Stimulated activated CD4-positive, alpha-beta T cell treated with anti-CD3 and anti-CD28 coated beads, Interleukin-1b, Interleukin-23, amount 100 ng/mL, for 48 hours (primary cell): ENCODE measurements at places on chromosomes 3 and 15.

GRCh38 chr15:99365242-99365641, 114.0 kb downstream of the LRRC28 start:
- DNase-seq: no peak

GRCh38 chr3:189839576-189839975, 208.4 kb downstream of the TP63 start:
- DNase-seq: no peak

DNA sequence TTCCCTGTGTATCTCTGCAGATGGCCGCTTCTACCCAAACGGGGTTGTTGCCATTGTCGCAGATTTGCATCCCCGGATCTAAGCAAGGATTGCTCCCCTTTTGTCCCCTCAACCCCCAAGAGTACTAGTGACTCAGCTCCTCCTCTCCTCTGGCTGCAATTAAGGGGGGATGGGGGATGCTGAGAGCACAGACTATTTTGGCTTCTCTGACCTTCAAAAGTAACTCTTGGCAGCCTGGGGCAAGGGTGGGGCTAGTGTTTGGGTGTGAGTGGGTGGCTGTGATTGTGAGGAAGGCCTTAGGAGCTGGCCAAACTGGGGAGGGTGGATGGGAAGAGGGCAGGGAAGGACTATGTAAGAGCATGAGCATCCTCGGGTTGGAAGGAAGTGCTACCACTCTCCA, 1.2 kb upstream of the MAP1A start:
- no peak for DNase-seq

- DNase-seq: no peak
Measured at GRCh38 chr15:74657846-74658245, 38.0 kb downstream of the EDC3 start.

DNA sequence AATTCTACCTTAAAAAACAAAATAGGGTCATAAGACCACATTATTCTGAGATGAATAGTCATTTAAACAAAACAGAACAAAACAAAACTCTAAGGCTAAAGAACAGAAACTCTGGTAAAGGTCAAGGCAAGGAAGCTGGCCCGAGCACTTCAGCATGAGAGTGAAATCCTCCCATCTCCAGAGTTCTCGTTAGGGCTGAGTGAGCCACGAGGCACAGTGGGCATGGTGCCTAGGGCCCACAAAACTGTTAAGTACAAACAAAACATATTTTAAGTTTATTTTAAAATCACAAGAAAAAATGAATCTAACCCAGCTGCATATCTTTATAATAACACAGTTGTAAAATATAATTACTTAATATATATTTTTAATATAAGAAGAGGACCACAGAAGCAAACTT, 417.8 kb upstream of the GBE1 start:
- DNase-seq: no peak

- no peak for DNase-seq
Measured at GRCh38 chr15:89766357-89767311, 9.5 kb upstream of the MESP2 start.

- no peak for DNase-seq
Measured at GRCh38 chr3:35739181-35739809, 100.0 kb downstream of the ARPP21 start.

GRCh38 chr15:48550822-48551525, 94.5 kb downstream of the FBN1 start:
- no peak for DNase-seq

DNA sequence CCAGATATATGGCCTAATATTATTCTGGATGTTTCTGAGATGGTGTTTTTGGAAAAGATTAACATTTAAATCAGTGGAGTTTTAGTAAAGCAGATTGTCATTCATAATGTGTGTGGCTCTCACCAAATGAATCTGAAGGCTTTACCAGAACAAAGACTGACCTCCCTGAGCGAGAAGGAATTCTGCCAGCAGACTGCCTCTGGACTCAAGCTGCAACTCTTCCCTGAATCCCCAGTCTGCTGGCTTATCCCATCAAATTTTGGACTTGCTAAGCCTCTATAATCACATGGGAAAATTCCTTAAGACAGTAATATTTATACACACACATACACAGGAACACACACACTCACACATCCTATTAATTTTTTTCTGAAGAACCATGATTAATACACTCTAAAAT, 102.3 kb downstream of the FAM174B start:
- DNase-seq: no peak

DNA sequence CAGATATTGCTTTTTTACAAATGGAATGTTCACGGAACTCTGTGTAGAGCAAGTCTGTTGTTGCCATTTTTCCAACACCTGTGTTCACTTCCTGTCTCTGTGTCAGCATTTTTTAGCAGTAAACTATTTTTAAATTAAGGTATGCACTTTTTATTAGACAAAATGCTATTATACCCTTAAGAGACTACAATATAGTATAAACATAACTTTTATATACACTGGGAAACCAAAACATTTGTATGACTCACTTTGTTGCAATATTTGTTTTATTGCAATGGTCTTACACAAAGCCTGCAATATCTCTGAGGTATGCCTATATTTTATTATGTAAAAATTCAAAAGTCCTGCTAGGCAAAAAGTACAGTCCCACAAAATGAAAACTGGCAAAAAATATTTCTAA, 39.8 kb upstream of the FGF7 start:
- no peak for DNase-seq

- no peak for DNase-seq
Measured at GRCh38 chr3:61667814-61668213, 106.4 kb downstream of the PTPRG start.

DNA sequence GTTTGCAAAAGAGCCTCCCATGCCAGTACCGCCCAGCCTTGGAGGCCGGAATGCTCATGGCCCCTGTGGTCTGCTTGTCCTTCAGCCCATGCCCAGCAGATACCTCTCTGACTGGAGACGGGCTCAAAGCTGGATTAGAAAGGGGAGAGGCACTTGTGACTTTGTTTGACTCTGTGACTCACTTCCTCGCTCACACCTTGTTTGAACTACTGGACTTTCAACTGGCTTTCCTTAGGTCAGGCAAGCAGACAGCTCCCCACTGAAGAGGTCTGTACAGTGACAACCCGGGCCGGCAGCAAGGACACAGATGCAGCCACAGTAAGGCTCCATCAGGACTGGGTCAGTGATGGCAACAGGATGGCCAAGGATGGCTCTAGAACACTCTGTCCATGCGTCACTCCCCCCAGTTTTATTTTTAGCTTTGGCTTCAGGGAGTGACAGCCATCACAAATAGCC, 98.6 kb upstream of the ABHD17C start:
- no peak for DNase-seq

DNA sequence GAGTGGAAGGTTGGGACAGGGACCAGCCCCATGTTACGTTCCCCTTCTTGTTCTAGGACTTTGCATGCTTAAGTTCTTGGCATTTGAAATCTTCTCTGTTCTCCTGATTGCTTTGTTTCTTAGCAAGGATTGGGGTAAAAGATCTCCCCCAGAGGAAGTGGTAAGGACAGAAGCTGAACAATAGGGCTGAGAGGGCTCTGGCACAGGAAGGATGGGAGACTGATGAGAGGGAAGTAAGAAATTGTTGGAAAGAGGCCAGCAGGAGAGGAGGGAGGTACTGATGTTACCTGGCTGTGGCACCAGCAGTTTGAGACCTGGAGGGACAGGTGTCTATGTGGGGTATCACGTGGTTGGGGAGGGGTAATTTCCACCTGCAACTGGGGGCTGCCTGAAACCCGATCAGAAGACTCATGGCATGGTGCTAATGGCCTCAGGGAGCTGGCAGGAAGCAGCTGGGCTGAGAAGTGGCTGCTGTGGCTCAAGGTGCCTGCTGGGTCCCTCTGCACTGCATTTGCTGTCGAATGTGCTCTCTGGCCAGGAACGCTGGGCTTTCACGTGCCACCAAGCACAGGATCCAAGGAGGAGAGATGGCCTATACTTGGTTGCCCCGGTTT, 108.4 kb downstream of the LSM3 start:
- DNase-seq: no peak

DNA sequence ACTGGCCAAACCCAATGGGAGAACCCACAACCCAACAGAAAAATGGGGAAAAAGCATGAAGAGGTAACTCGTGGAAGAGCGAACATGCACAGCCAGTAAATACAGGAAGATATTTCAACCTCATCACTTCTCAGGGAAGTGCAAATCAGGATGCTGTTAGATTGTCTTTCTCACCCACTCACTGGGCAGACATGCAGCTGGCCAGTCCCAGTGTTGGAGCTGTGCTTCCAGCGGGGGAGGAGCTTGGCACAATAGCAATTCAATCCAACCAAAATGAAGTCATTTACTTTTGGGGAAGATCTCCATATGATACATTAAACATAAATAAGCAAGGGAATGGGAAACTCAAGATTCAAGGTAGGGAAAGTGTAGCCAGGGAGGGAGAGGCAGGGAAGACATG, 12.1 kb downstream of the WNT7A start:
- DNase-seq: no peak

DNA sequence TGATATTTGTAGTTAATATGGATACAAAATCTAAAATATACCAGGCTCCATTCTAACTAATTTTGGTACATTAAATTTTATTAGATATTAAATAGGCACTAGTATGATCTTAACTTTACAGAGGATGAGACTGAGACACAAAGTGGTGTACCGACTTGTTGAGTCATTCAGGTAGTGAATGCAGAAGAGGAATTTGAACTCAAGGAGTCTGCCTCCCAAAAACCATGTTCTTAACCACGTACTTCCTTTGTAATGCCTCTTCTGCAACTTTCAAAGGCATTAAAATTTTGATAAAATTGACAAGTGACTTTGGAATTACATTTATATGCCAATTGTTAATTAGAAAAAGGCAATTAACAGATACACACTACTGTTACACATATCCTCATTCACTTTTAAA, 61.8 kb downstream of the ZBBX start:
- no peak for DNase-seq

DNA sequence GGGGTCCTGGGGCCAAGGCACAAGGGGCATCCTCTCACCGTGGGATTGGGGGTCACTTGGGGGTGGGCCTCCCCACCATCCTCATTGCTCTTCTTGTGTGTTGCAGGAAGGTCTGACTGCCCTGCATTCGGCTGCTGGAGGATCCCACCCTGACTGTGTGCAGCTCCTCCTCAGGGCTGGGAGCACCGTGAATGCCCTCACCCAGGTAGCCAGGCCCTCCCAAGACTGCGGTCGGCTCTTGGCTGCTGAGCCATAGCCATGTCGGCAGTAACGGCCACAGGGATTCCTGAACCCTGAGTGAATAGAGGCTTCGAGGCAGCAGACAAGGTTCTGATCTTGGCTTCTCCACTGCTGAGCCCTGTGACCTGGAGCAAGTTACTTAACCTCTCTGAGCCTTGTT, 19.7 kb downstream of the ANKDD1A start:
- no peak for DNase-seq

DNA sequence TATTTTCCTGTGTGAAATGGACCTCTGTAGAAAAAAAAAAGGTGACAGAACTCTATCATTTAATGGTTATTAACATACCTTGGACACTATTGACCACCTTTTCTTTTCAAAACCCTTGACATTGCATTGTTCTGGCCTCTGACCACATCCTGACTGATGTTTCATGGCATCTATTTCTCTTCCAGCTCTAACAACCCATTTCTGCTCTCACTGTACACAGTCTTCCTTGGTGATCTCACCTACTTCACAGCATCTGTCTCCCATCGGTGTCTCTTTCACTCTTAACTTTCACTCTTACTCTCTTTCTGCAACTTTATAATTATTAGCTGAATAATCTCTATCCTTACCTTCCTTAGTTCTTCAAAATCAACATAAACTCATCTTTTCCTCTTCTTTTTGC, 217.4 kb upstream of the CD96 start:
- no peak for DNase-seq

DNA sequence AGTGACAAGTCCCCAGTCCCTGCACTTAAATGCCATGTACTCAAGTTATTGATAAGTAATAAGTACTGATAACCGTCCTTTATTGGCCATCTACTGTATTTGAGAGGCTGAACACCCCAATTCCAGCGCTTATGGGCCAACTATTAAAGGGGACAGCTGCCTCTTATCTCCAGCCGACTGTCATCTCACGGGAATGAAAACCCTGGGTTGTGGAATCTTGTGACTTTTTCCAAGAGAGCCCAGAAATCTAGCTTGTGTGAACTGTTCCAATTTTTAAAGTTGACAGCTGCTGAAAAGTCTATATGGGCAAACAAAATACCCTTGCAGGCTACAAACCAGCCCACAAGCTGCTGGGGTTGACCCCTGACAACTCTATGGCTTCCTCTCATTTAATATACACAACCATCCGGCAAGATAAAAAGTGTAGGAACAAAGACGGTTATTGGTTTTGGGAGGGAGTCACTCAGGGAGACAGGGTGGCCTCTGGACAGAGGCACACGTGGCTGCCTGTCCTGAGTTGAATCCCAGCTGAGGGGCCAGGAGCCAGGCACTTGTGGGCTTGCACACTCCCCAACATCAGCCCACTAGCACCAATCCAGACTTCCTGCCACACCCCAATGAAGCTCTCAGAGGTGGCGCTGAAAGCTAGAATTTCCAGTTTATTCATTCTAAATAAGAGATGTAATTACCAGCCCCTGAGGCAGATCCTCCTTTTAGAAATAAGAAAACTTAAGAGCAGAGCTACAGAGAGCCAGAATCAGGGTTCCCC, 16.2 kb downstream of the SPSB4 start:
- DNase-seq: no peak

DNA sequence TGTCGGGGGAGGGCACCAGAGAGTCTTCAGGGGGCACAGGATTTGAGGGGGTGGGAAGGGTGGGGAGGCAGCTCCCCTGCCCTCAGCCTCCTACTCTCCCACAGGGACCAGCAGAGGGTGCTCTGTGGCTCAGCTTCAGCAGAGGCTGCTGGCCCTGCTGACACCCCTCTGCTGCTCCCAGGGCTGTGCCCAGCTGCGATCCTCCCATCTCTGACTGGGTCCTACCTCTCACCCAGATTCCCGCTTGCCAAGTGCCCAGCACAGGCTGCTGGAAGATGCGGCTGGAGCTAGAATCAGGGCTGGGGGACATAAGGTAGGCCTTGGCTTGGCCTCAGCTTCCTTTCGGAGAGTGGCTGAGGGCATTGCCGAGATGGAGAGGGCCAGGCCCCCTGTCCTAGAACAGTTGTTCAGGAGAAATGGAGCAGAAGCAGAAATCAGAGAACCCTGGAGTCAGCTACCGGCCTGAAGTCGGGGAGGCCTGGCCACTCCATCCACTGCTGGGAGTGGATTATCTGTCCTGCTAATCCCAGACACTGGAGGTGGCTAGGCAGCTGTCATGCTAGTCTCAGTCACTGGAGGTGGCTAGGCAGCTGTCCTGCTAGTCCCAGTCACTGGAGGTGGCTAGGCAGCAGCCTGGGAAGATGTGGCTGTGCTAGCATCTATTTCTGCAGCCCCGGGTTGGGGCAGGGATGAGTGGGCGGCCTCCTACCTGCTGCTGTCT, 3.9 kb downstream of the GRM2 start:
- DNase-seq: no peak

- no peak for DNase-seq
Measured at GRCh38 chr3:186032321-186032720, 76.6 kb downstream of the ETV5 start.

- DNase-seq: no peak
Measured at GRCh38 chr3:50095352-50095998, 6.8 kb downstream of the RBM5 start.

DNA sequence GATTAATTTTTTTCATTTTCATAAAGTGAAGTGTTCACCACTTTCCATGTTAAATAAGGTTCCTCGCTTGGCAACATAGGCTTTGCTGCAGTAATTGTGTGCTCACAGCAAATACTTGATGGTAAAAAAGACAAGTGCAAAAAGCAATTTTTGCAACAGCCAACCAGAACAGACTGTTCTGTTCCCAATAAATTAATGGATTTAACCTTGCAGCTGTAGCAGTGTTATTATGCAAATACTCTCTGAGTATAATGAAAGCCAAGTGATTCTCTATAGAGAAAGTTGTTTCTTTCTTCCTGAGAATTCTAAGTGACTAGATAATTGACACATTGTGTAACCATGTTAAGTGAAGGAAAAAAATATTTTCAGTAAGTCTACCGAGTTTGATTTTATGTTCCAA, 183.7 kb upstream of the NAALADL2 start:
- no peak for DNase-seq
